ENCODE measurements at places on chromosomes 13 and 19.

DNA sequence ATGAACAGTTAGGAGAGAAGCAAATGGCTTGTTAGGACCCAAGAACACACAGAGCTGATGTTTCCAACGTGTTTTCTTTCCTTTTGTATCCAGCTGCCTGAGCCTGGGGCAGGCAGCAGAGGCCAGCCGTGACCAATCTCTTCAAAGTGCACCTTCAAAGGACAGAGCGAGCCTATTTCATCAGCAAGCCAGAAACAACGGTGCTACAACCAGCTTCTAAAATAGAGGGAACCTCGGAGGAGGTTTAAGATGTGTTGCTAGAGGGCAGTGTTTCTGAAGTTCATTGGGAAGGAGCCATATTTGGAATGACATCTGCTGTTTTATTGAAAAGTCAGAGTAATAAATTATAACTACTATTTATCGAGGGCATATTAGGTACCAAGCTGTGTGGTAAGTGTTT lies 56.2 kb upstream of the RFC3 start:
- DNase-seq, result no peak

GRCh38 chr13:109256866-109257760 lies 529.3 kb downstream of the IRS2 start:
- DNase-seq, result no peak

GRCh38 chr19:11652492-11652891 lies 55.2 kb downstream of the ZNF627 start:
- DNase-seq, result no peak

DNA sequence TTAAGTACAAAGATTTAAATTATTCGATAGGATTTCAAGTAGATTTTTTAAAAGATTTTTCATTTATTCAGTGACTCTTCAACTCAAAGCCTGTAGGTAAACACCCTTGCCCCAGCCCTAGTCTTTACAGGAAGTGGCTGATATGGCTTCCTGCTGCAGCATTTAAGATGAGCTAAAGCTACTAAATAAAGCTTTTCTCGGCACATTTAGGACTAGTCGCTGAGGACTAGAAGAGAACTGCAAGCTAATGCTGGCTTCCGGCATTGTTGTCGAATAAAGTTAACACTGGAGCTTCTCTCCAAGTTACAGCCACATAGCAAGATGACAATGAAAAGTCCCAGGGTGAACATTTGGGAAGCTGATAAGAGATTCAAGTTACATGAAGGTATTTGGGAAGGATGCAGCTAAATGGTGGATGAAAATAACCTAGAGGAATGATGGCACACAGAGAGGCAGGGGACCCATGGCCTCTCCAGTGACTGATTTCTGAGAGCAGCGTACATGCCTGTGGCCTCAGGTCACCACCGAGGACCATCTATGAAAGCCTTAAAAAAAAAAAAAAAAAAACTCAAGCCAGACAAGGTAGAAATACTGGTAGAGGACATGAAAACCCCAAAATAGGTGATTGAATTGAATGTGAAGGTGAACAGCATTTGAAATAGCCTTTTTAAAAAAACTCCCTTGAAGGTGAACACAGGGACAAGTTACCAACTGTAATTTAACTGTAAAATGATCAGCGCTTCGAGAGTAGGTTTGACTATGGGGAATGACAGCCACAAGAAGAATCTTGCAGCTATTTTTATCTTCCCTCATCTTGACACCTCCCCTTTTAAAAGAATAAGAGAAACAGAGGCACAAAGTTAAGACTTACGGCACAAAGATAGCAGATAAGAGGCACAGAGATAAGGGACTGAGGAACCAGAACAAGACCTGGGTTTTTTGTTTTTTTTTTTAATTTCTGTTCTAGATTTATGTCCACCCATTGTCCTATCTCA lies 155.4 kb downstream of the DCT start:
- DNase-seq, result no peak

GRCh38 chr13:101144808-101145419 lies 271.4 kb downstream of the NALCN start:
- peak; percentile 41 for DNase-seq

- DNase-seq, result no peak
Measured at GRCh38 chr13:57137585-57137984, 3.1 kb upstream of the PRR20A start.

DNA sequence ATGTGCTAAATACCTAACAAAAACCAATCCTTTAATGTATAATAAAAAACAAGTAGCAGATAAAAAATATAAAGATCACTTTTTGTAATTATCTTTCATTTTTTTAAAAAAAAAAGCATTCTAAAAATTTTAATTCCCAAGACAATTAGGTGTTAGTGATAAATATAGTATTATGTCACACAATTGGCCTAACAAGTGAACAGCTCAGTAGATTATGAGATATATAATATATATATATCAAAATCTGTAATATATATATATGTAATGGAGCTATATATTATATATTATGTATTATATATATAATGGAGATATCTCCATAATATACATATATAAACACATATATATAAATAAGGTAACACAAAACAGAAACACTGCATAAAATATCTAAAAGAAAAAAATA lies 1531.1 kb upstream of the MIR17HG start:
- DNase-seq, result no peak

GRCh38 chr13:44409595-44409994 lies 36.0 kb downstream of the SERP2 start:
- DNase-seq, result no peak

- no peak for DNase-seq
Measured at GRCh38 chr13:96984051-96984508, 10.2 kb downstream of the OXGR1 start.

DNA sequence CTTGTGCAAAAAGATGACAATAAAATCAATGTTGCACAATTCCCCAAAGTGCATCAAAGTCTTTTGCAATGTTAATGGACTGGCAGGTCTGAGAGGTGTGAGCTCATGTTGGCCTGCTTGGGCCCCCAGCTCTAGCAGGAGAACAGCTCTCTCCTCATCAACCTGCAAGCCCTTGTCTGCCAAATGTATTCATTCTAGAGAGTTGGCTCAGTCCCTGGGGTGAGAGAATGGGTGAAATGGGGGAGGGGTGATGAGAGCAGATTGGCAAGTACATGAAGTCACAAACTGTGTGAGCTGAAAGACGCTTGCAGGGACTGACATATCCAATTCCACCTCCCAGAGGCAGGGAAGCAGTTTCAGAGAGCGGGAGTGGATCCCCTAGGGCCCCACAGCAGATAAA lies 465.1 kb upstream of the ZNF507 start:
- DNase-seq, result no peak

DNA sequence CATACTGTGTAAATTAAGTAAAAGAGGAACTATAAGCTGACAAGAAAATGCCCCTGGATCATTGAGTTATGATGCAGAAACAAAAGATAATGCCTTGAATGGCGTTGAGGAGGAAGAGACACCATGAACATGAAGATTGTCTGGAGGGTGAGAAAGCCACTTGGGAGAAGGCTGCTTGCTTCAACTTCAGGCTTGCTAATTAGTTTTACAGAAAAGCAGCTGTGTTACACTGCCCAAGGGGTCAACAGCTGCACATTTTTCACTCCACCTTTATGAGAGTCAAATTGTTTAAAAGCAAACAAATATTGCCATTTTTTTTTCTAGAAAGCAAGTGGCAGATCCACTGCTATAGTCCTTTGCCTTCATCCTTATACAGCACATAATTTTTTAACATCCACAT lies 35.5 kb upstream of the KLF12 start:
- no peak for DNase-seq

- no peak for DNase-seq
Measured at GRCh38 chr13:92717857-92718256, 508.8 kb upstream of the GPC6 start.

DNA sequence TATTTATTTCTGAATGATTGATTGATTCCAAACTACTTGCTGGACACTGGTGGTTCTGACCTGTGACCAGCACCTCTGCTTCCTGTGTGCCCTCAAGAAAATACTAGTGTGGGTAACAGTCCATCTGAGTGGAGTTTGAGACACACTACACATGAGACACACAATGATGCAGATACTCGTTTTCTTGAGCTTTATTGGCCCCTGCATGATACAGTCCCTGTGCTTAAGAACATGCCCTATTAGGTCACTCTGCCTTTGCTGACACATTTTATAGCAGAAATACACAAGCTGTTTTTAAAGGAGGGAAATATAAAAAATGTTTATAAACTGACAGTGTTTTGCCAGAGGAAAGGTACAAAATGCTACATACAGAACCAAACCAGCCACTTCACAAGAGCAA lies 126.9 kb downstream of the STK24 start:
- no peak for DNase-seq

- no peak for DNase-seq
Measured at GRCh38 chr19:18594824-18595373, 6.3 kb downstream of the REX1BD start.

DNA sequence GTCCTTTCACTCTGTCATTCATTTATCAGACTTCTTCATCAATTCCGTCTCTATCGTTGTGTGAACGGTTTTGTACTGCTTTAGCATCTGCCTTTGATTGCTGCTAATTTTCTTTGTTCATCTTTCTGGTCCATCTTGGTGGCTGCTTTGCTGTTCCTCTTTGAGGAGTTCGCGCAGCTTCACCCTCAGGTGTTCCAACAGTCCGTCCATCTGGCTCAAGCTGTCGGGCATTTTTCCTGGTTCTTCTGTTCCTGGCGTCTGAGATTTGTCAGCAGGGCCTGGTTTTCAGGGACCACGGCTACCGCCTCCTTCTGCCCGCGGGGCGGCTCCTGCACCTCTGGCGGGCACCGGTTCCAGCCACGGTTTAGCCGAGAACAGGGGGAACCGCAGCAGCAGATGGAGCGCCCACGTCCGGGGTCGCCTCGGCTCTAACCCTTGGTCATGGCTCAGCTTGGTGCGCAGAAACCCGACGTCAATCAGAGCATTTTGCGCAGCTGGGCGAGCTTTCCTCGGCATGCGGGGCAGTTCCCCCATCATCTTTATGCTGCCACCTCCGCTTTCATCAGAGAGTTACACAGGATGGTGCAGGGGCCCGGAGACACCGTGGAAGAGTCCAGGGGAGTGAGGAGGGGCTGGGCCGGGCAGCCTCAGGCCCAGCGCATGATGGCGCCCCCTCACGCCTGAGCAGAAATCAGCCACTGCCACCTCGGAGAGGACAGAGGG lies 89.5 kb downstream of the ZNF100 start:
- DNase-seq, result no peak

DNA sequence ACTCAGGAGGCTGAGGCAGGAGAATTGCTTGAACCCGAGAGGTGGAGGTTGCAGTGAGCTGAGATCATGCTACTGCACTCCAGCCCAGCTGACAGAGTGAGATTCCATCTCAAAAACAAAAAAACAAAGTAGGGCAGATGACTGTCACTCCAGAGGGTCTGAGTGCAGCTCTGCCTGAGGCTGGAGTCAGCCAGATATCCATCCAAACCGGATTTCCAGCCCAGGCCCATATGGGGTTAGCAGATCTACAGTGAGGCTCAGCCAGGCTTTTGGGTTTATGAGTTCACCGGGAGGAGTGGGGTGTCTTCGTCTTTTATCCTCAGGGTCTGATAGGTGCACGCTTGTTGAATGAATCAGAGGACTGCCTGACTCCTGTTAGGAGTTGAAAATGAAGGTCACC lies 19.0 kb downstream of the LAMP1 start:
- no peak for DNase-seq

GRCh38 chr13:39451301-39451700 lies 151.7 kb downstream of the LHFPL6 start:
- no peak for DNase-seq

DNA sequence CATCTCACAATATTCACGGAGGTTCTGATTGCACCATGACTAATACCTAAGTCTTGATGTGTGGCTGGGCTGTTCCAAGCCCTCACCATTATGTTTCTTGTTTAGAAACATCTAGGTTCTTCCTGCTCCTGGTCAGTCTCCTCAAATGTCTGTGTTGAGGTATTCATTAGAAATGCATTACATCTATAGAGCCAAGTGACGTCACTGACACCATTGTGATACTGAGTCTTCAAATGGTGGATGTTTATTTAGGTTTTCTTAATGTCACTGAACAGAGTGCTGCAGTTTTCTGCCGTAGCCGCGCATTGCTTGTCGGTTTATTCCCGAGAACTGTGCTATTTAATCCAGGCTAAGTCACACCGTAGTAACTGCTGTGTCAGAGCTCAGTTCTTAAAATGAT lies 142.4 kb upstream of the SPACA7 start:
- DNase-seq, result no peak

- no peak for DNase-seq
Measured at GRCh38 chr19:41547569-41547968, 28.4 kb upstream of the CEACAM21 start.

DNA sequence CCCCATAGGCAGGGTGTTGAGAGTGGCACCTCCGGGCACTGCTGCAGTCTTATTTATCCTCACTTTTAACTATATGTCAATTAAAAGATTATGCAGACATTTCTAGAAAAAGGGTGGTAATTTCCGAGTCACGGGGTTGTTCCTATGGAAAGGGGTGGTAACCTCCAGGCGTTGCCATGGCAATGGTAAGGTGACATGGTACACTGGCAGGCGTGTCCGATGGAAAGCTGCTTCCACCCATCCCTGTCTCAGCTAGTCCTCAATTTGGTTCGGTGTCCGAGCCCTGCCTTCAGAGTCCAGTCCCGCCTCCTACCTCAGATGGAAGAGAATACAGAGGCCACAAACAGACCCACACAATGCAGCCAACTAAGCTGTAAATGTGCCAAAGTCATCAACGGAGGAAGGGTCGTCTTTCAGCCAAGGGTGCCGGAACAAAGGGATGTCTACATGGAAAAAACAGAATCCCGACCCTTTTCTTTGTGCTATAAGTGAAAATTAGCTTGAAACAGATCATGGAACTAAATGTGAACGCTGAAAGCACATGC lies 72.6 kb upstream of the C13orf46 start:
- no peak for DNase-seq

DNA sequence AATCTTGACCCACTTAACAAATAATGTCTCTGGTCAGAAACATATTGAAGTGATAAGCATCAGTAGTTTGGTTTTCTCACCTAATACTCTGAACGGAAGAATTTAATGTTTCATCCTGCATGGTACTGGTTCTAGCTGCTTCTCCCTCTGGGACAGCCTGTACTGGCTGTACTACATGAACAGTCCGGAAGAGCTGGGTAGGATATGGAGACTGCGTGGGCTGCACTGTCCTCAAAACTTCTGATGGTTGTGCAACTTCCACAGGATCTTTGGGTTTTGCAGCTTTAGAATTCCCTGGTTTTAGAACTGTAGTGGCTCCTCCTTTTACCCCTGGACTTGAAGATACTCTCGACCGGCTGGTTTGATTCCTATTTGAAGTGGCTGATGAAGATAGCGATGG lies 78.3 kb downstream of the ELF1 start:
- DNase-seq, result no peak

GRCh38 chr19:17406046-17406886 lies 836 bp upstream of the BST2 start:
- DNase-seq, result no peak

- DNase-seq, result no peak
Measured at GRCh38 chr13:51995677-51996551, 15.3 kb downstream of the ATP7B start.

DNA sequence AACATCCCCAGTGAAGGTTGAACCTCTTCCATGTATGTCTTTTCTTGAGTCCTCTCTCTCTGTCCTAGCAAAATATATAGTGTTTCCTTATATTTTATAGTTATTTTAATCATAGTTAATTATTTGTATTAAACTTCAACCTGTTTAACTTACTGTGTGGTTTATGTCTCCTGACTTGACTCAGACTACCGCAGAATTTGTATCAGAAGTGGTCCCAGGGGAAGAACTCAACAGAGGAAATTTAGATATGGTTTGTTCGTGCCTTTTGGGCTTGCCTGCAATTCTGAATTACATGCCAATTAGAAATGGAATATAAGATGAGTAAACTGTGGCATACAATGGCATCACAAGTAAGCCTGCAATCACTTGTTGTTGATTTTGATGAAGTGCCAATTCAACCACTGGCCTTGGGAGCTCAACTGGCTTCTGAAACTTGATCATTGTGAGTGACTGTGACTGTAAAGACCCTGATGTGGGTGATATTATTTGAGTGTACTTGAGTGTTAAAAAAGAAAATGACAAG lies 1459.5 kb upstream of the PCDH20 start:
- no peak for DNase-seq

Data from stimulated activated CD4-positive, alpha-beta T cell treated with anti-CD3 and anti-CD28 coated beads, Interleukin-12 subunit alpha, Interleukin-12 subunit beta, amount 100 ng/mL, for 48 hours (primary cell).